ENCODE measurements at places on chromosomes 2 and 18.

- no peak for DNase-seq
These were observed 55.2 kb upstream of the RIOK3 start for GRCh38 chr18:23397907-23398306.

- no peak for DNase-seq
These were observed 13.6 kb downstream of the MRO start for GRCh38 chr18:50806208-50806616.

DNA sequence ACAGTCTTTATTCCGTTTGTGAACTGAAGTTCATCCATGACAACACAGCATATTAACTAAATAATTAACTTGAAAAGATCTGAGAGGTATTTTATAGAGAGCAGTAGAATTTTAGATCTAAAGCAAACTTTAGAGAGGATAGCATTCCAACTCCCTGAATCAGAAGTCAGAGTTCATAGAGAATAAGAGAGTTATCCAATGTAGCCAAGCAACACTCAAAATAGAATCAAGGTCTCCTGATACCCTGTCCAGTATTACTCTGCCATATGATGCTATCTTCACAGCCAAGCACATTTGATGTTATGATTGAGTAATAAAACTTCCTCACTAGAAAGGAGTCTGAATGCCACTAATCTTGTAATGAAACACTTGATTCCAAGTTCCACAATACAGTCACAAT is 55.5 kb downstream of the RIT2 start:
- no peak for DNase-seq

- no peak for DNase-seq
These were observed 607 bp upstream of the TSN start for GRCh38 chr2:121754851-121755236.

- DNase-seq = no peak
These were observed 73.0 kb upstream of the CYRIA start for GRCh38 chr2:16738361-16739225.

- DNase-seq = no peak
These were observed 42.3 kb upstream of the TEX51 start for GRCh38 chr2:126856403-126856802.

- no peak for DNase-seq
These were observed 239.5 kb downstream of the L3MBTL4 start for GRCh38 chr18:6174983-6175745.

DNA sequence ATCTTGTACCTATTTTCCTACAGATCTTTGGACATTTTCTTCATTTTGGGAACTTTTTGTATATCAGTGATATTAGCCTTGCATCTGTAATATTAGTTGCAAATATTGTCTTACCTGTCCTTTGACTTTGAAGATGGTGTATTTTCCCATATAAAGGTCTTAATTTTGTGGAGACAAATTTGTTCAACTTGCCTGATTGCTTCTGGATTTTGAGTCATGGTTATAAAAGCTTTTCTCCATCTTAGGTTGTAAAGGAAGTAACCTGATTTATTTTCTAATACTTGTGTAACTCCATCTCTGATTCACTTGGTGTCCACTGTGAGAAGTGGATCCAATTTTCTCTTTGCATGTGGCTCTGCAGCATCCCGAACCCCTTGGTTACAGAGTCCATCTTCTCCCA is 97.7 kb upstream of the OTOS start:
- DNase-seq = no peak

GRCh38 chr18:55243255-55243654 is 284.0 kb upstream of the CCDC68 start:
- DNase-seq = no peak

DNA sequence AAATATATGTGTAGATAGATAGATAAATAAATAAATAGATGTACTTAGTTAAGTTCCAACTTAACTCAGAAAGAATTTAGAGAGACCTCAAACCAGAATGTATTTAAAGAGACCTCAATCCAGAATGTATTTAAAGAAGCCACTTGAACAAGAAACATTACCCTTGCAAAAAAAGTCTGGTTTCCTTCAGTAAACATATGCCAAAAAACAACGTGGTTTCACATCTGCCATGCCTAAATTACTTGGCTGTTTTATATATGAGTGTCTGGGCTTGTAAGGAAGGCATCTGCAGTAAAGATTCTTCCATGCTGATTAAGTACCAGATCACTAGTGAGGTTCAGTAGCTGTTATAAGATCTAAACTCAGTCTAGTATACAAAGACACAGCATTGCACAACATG is 29.1 kb upstream of the RPE start:
- no peak for DNase-seq

DNA sequence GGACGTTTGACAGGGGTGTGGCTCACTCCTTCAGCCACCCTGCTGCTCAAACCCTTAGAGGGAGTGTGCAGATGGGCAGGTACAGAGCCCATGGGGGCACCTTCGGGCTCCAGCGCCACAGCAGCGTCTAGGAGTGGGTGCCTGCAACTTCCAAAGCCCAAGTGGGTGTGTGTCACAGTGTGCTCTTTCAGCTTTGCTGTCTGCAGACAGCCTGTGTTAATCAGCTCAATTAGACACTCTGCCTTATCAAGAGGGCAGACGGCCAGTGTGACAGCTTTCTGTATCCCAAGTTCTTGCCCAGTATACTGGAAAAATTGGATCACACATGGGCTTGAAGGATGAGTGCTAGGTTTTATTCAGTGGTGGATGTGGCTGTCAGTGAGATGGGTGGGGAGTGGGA is 96.7 kb downstream of the AP1S3 start:
- no peak for DNase-seq

- no peak for DNase-seq
These were observed 20.6 kb downstream of the ANTXR1 start for GRCh38 chr2:69033461-69034095.

Measured in activated naive CD4-positive, alpha-beta T cell (primary cell).